Foreskin keratinocyte (primary cell): ENCODE measurements at places on chromosomes 3 and 15. TPM values are rescaled to one million over a fixed set of nuclear protein-coding genes. Genes with fewer than 3 reads are reported as not detected.

Gene PLA2G4D
- polyA plus RNA-seq: 0.08 and 0.09 TPM in 2 replicates

Gene IMPG2
- 0.01 TPM in 2 replicates for polyA plus RNA-seq

Gene GRK7
- polyA plus RNA-seq: not detected in 2 replicates

Gene LRRIQ4
- polyA plus RNA-seq: not detected in 2 replicates

Gene CHRM5
- not detected in 2 replicates for polyA plus RNA-seq

Gene ITPR1
- 0.66 and 0.84 TPM in 2 replicates for polyA plus RNA-seq

Gene FEZF2
- not detected in 2 replicates for polyA plus RNA-seq

Gene NAALADL2
- polyA plus RNA-seq: 0.12 TPM in 1 of 2 replicates, not detected in the other

Gene FANCD2OS
- not detected in 2 replicates for polyA plus RNA-seq

Gene DLL4
- polyA plus RNA-seq: not detected in 2 replicates

Gene TMEM207
- not detected in 2 replicates for polyA plus RNA-seq
